NCI-H460 (cell line): ENCODE measurements at places on chromosomes 1 and 21. TPM values are rescaled to one million over a fixed set of nuclear protein-coding genes. Genes with fewer than 3 reads are reported as not detected.

Gene ADCY10
- total RNA-seq = 0.72 TPM in 1 of 2 replicates, not detected in the other

DNA sequence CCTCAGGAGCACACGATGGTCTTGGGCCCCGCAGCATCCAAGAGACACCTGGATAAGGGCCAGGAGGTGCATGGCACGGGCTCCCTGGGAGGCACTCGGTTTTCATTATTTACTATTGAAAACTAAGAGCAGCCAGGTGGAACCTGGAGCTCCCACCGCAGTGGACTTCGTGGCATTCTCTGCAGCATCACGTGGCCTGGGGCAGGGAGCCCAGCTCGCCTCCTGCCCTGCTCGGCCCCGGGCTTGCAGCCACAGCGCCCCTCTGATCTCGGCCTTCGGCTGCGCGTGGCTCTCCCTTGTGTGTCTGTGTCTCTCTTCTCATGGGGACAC, 121.6 kb downstream of the SIK1 start:
- DNase-seq = no peak

Gene KCNK1
- 4.0 and 4.5 TPM in 2 replicates for total RNA-seq

Gene MYOG
- total RNA-seq = not detected in 2 replicates

- peak; percentile 31 for DNase-seq
Observed at GRCh38 chr1:240004086-240004749, 87.5 kb upstream of the FMN2 start.

Gene URB1
- 25.4 and 26.4 TPM in 2 replicates for total RNA-seq

DNA sequence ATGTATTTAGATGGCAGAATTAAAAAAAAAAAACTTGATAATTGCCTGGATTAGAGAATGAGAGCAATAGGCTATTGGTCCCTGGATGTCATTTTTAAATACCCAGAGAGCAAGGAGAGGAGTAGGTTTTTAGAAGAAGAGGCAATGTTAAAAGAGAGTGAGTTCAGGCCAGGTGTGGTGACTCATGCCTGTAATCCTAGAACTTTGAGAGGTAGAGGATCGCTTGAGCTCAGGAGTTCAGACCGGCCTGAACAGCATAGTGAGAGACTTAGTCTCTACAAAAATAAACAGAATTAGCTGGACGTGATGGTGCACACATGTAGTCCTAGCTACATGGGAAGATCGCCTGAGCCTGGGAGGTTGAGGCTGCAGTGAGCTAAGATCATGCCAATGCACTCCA, 15.9 kb upstream of the MUTYH start:
- DNase-seq = no peak

DNA sequence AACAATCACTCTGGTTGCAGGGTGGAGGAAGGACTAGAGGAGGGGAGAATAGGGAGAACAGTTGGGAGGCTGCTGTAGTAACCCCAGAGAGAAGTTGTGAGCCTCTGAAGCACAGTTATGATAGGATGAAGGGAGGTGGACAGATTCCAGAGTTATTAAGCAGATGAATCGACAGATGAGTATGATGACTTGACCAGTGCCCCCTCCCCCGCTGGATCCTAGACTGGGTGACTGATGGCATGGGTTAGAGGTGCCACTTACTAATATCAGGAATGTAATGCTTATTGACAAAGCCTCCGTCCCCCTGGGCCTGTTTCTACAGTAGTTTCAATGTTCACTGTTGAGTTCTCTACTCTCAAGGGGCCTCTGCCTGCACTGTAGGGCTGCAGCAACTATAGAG, 14.0 kb upstream of the TIPRL start:
- DNase-seq = no peak

DNA sequence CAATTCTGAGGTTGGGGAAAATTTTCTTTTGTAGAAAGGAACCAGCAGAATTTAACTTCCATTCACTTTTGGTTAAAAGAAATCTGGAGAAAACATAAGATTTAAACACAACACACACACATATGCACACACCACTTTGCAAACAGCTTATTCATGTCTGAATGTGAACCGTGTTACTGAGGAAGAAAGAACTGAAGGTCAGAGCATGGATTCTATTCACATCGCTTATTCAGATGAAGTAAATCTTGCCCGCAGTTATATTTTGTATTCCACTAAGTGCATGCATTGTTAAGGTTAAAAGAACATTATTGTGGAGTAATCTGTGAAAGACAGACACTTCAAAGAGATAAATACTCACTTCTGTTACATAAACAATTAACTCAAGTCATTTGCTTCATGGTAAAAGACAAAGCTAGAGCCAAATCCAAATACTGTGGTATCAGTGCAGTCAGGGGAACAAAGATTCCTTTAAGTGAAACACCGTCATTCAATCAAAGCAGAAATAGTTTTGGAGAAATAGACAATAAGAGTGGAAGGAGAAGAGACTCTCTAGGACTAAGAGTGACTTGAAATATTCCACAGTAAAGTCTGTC, 82.0 kb downstream of the LRRC53 start:
- no peak for DNase-seq

GRCh38 chr1:177771688-177772087, 198.2 kb downstream of the SEC16B start:
- DNase-seq = no peak

Gene NR5A2
- total RNA-seq = 0.10 TPM in 1 of 2 replicates, not detected in the other
